ENCODE measurements at places on chromosomes 7 and 10.

DNA sequence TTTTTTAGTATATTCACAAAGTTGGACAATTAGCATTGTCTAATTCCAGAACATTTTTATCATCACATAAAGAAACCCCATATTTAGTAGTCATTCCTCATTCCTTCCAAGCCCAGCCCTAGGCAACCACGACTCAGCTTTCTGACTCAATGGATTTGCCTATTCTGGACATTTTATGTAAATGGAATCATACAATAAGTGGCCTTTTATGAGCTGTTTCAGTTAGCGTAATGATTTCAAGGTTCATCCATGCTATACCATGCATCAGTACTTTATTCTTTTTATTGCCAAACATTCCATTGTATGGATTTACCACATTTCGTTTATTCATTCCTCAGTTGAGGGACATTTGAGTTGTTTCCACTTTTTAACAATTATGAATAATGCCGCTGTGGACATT lies 249.2 kb downstream of the DYNC1I1 start:
- DNase-seq, result no peak

- DNase-seq, result no peak
These were observed 402.8 kb upstream of the PODXL start for GRCh38 chr7:131959106-131959812.

GRCh38 chr10:84820596-84820995 lies 492.2 kb downstream of the CCSER2 start:
- no peak for DNase-seq

GRCh38 chr7:113945018-113945938 lies 26.5 kb upstream of the PPP1R3A start:
- DNase-seq, result no peak

DNA sequence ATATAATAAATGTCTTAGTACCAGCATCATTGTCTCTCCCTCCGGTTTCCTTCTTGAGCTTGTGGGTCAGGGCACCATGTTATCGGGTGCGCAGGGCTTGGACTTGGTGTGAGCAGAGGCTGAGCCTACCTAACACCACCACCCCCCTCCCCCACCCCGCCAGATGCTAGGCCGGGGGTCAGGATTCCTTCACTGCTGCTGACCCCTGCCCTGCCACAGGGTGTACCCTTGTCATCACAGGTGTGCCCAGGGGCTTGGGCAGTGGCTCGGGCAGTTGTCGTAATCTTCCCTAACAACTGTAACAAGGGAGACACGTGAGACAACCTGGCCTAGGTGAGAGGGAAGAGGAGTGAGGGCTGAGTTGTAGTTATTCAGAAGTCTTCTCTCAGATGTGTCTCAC lies 12.6 kb upstream of the NFKB2 start:
- DNase-seq, result no peak

- peak; percentile 23 for DNase-seq
These were observed at the start of gene PLAU for GRCh38 chr10:73910764-73911552. Gene PLAU, plus strand, starts transcription at chr10:73911132. Its CDS starts 424 bp downstream, at chr10:73911556.

GRCh38 chr10:13349463-13350274 lies 1.6 kb upstream of the SEPHS1 start:
- peak; percentile 18 for DNase-seq

DNA sequence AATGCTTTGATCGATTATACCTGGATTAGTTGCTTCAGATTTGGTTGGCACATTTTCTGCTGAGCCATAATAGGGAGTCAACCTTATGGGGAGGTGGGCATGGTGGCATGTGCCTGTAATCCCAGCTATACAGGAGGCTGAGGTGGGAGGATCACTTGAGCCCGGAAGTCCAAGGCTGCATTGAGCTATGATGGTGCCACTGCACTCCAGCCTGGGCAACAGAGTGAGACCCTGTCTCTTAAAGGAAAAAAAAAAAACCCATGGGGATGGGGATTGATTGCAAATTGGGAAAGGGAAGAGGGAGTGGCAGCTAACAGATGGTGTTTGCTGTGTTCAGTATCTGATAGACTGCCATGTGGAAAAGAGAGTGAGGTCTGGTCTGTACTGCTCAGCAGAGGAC lies 11.1 kb downstream of the STK17A start:
- DNase-seq, result no peak

GRCh38 chr7:128832880-128833147 lies 2.6 kb downstream of the FLNC start:
- no peak for DNase-seq

GRCh38 chr7:103996639-103997038 lies 7.2 kb upstream of the RELN start:
- no peak for DNase-seq

DNA sequence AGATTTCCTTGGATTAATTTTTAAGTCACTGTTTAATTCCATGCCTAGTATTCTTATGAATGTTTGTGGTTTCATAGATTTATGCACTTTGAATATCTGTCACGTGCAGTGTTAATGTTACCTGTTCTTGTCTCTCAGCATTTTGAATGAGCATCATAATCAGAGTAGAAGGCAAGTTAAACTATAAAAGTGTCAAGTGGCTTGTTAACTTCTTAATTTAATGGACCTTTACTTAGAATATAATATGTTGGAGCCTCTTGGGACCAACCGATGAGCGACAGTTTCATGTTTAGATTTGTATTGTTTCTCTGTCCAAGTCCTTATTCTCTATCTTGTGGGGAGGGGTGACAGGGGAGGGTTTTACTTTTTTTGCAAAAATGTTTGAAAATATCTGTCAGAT lies 50.6 kb upstream of the MTURN start:
- DNase-seq, result no peak

- no peak for DNase-seq
These were observed 55.0 kb downstream of the C1GALT1 start for GRCh38 chr7:7237201-7237977.

- DNase-seq, result no peak
These were observed 524.8 kb upstream of the SORCS1 start for GRCh38 chr10:107689323-107689722.

GRCh38 chr10:131874991-131875451 lies 25.8 kb upstream of the PPP2R2D start:
- peak; percentile 29 for DNase-seq

DNA sequence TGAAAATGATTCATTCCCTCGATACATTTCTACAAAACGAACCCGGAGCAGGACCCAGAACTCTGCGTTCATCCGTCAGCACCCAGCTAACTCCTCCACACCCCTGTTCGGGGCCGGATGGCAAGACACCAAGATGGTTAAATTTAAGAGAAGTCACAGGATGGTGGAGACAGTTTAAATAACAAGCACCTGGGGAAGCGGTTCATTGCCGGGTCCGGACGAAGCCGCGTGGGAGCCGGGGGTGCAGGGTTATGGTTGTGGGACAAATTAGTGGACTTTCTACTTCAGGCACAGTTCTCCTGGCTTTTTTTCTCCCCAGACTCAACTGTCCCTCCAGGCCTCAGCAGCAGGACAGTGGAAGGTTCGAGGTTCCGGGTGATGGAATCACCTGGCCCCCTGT lies 45.4 kb downstream of the ASB13 start:
- no peak for DNase-seq

Measured in CD4-positive, alpha-beta T cell treated with Interleukin-6 at 100 ng/mL for 8 hours (primary cell).